Activated T-helper 17 cell treated with anti-CD3 and anti-CD28 coated beads, Interleukin-2, amount 50 U/mL, for 72 hours (primary cell): ENCODE measurements at places on chromosomes 7 and 10. TPM values are rescaled to one million over a fixed set of nuclear protein-coding genes. Genes with fewer than 3 reads are reported as not detected.

Gene SPDYE1
- not detected for total RNA-seq

Gene SMIM30
- 29.2 TPM for total RNA-seq

Gene NPFFR1
- not detected for total RNA-seq

Gene RAMP3
- total RNA-seq = not detected

Gene PNLIP
- not detected for total RNA-seq

Gene POP7
- 68.9 TPM for total RNA-seq
